ENCODE measurements at places on chromosomes 5 and 9.

DNA sequence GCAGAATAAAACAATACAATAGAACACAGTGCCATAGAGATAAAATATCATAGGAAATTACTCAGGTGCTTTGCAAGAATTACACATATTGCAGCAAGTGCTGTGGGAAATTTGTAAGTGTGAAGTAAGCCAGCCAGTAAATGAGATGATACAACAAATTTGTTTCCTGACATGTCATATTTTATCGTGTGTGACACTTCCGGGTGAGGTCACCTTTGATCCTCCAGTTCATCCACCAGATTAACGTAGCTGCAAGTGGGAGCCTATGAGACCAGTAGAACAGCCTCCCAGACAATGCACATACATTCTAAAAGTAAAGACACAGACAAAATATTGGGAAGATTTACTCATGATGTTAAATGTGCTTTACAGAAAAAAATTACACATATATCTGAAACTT, 72.2 kb downstream of the PRDM9 start:
- no peaks in the 10 kb centered on the region for H3K36me3 ChIP-seq
- H3K4me1 ChIP-seq, result no peaks in the 10 kb centered on the region
- no peak overlapping the region for H3K27ac ChIP-seq
- H3K27me3 ChIP-seq, result no peaks in the 10 kb centered on the region
- no peak overlapping the region for H3K4me3 ChIP-seq

GRCh38 chr5:171158581-171158980, 150.5 kb upstream of the TLX3 start:
- H3K27me3 ChIP-seq, result no peaks in the 10 kb centered on the region
- no peak for DNase-seq
- H3K36me3 ChIP-seq, result no peaks in the 10 kb centered on the region
- H3K4me1 ChIP-seq, result no peaks in the 10 kb centered on the region

GRCh38 chr9:82438581-82438980, 450.0 kb downstream of the SPATA31D1 start:
- H3K4me3 ChIP-seq, result no peak overlapping the region
- no peaks in the 10 kb centered on the region for H3K4me1 ChIP-seq
- no peaks in the 10 kb centered on the region for H3K27me3 ChIP-seq
- no peaks in the 10 kb centered on the region for H3K36me3 ChIP-seq
- no peak overlapping the region for H3K27ac ChIP-seq

- DNase-seq, result no peak
- H3K4me1 ChIP-seq, result no peaks in the 10 kb centered on the region
- H3K4me3 ChIP-seq, result no peak overlapping the region
- peak overlapping the region; percentile 59 for H3K27ac ChIP-seq
- no peaks in the 10 kb centered on the region for H3K27me3 ChIP-seq
These were observed 118.1 kb upstream of the TARS1 start for GRCh38 chr5:33322632-33323031.

DNA sequence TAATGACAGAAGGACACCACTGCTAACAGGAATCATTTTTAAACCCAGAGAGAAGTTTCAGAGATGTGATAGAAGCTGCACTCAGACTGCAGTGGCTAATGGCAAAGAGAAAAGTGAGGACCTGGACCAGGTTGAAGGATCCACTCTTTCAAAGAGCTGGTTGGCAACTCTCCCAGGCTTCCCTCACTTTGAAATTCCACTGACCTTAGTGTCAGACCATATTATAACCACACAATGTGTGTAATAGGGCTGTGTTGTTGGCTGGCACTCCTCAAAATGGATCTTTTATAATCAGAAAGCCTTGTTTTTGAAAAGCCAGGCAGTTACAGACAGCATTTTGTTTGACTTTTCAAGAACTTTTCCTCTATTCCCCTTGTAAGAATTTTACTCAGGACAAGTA, 280.7 kb downstream of the PRELID2 start:
- H3K27me3 ChIP-seq, result no peaks in the 10 kb centered on the region
- H3K4me3 ChIP-seq, result no peak overlapping the region
- no peaks in the 10 kb centered on the region for H3K36me3 ChIP-seq
- H3K4me1 ChIP-seq, result no peaks in the 10 kb centered on the region

DNA sequence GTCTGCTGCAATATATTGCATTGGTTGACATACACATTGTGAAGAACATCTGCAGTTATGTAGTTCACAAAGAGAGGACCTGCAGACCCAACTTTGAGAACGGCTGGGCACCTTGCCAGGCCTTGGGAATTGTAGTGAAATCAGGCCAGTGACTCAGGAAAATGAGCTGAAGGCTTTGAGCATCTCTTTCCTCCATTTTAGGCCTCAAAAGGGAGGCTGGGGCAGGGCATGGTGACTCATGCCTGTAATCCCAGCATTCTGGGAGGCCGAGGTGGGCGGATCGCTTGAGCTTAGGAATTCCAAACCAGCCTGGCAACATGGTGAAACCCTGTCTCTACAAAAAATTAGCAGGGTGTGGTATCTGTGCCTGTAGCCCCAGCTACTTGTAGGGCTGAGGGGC, 1.4 kb upstream of the IPPK start:
- peaks cover 52% of the 10 kb centered on the region for H3K4me1 ChIP-seq
- H3K27me3 ChIP-seq, result no peaks in the 10 kb centered on the region
- DNase-seq, result peak; percentile 47
- H3K27ac ChIP-seq, result peak overlapping the region; percentile 98
- peak overlapping the region; percentile 91 for H3K4me3 ChIP-seq
- peaks cover 7% of the 10 kb centered on the region for H3K36me3 ChIP-seq
